ENCODE measurements at places on chromosomes 4 and X.

- no peak for DNase-seq
These were observed 131.5 kb downstream of the AFAP1 start for GRCh38 chr4:7808181-7808580.

GRCh38 chrX:50876551-50876950, 34.0 kb upstream of the BMP15 start:
- DNase-seq = no peak

DNA sequence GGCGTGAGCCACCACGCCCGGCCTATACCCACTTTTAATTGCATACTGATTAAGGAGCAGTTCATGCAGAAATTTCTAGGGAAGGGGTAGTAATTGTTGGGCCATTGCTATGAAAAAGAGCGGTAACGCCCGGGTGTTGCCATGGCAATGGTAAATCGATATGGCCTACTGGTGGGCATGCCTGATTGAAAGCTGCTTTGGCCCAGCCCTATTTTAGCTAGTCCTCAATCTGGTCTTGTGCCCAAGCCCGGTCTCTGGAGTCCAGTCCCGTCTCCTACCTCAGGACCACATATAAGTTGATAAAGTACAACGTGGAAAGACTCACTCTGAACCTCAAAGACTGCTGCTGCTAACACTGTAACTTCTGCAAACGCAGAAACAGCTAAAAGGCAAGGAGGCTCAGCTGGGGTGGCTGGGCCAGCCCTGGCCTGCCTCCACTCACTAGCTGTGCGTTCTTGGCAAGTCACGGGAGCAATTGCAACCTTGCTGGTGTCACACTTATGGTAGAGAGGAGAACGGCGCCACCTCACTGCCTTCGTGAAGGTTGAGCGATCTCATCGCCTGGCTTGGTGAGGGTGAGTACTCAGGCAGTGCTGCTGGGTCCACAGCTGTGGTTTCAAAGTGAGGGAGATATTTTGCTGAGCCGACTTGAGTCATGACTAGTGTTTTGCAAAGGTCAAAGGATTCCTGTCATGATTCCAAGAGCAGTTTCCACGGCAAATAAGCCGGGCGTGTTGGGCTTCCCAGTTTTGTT, 57.0 kb upstream of the GRPEL1 start:
- DNase-seq = no peak

DNA sequence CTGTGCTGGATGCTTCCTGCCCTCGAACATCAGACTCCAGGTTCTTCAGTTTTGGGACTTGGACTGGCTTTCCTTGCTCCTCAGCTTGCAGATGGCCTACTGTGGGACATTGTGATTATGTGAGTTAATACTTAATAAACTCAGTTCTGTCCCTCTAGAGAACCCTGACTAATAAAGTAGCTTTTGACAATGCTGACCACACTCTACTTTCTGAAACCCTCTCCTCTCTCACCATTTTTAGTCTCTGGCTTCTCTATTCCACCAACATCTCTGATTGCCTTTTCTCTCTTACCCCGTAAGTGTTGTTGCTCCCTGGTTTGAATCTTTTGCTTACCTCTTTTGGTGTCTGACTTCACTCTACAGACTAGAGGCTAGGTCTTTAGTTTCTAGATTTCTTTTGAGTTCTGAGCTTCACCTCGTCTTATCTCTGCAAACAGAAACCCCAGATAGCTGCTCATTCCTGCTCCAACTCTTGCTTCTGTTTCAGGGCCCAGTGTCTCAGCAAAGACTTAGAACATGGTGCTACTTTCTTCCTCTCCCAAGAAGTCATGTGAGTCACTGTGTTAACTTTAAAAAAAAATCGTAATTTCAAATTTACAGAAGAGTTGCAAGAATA, 11.4 kb downstream of the TMSB4X start:
- DNase-seq = no peak

DNA sequence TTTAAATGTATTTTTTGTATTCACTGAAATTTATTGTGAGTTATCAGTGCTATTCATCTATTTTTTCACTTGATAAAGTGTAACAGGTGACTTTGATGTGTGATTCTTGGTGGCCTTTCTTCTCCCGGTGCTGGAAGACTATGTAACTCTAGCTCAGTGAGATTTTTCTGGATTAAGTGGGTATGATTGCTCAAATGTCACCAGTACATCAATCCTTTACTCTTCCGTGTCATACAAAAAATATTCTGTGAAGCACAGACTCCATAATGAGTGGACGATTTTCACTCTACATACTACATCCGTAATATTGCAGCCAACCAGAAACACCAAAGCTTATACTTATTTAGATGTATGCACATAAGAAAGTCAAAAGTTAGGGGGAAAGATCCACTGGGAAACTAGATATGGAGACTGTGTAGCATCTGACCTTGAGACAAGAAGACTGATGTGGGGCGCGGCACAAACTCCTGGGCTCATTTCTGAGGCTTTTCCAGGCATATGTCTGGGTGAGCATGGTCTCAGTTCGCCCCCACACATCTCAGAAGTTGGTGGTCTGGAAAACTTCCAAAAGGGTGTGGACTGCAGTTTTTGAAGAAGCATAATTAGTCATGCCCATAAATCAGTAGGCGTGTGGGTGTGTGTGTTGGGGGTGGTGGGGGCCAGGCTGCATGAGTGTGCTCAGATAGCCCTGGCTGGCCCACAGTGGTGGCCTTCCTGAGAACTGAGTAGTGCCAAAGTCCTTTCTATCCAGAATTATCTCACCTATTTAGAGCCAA, 53.9 kb upstream of the TENM3 start:
- no peak for DNase-seq

DNA sequence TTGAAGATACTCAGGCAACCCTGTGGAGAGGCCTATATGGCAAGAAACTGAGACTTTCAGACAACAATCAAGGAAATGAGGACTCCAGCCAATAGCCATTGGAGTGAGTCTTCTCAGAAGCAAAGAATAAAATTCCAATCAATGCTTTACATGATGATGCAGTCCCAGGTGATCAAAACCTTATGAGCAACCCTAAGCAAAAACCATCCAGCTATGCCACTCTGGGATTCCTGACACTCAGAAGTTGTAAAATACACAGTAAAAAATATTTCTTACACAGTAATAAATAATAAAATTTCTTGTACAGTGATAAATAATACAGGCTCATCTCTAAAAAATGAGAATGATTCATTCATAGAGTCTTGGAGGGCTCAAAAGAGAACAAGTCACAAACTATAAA, 150.6 kb downstream of the IL15 start:
- DNase-seq = no peak

GRCh38 chrX:70613295-70613694, 168.7 kb downstream of the DLG3 start:
- DNase-seq = no peak
